ENCODE measurements at places on chromosomes 4 and X. TPM values are rescaled to one million over a fixed set of nuclear protein-coding genes. Genes with fewer than 3 reads are reported as not detected.

Gene TMEM150C
- total RNA-seq: 5.1 TPM

Gene CNOT6L
- total RNA-seq: 43.5 TPM

Gene ALAS2
- 1.0 TPM for total RNA-seq

Gene BANK1
- total RNA-seq: 9.1 TPM

Gene COQ2
- total RNA-seq: 15.9 TPM

Gene RAB9B
- total RNA-seq: 0.93 TPM

Gene HSD17B13
- 1.6 TPM for total RNA-seq

Gene ERAS
- total RNA-seq: not detected

Gene POLN
- total RNA-seq: 3.6 TPM

Gene PNMA3
- 0.13 TPM for total RNA-seq

Gene NAP1L3
- 2.0 TPM for total RNA-seq

Gene HEPH
- 34.6 TPM for total RNA-seq

Gene IGBP1
- 33.7 TPM for total RNA-seq

Gene CXCL5
- 2.5 TPM for total RNA-seq

Gene ZNF732
- total RNA-seq: 0.21 TPM

Gene NXF2
- not detected for total RNA-seq

Gene NBDY
- 47.2 TPM for total RNA-seq

Gene DCAF12L2
- total RNA-seq: not detected

Gene CT83
- total RNA-seq: not detected

Gene PSAPL1
- total RNA-seq: 0.08 TPM

Gene ATP8A1
- total RNA-seq: 37.2 TPM

All from left lung (tissue), 14 donors.